ENCODE measurements at places on chromosomes 7 and 10.

DNA sequence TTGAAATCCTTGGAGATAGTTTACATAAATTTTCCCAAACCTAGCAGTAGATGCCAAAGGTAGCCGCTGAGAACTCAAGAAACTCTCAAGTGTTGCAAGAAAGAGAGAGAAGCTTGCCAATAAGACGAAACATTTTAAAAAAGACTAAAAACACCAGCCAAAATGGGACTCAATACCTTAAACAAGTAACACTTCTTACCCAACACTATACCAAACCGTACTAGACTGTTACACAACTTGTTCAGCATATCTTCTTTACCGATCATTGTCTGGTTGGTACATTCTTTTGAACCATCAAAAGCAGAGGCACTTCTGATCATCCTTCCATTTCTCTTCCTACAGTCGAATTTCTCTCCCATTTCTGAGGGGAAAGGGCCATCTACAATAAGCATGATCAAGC lies 4.8 kb upstream of the PTPN12 start:
- DNase-seq: no peak

DNA sequence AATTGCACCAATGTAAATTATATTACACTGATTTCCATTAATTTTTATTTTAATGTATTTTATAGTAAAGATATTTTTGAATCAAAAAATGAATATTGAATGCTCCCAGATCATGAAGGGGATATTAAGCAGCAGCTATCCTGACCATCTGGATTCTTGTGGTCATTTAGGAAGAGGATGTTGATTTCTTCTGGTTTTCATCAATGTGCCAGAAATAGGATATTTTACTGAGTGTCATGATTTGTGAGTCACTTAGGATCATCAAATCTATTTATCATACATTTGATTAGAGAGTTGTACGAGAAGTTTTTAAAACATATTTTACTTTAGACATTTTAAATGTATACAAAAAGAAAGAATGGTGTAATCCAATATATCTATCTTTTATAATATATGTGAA lies 366.3 kb upstream of the CHRM2 start:
- no peak for DNase-seq

GRCh38 chr7:66047426-66047825 lies 28.2 kb upstream of the ASL start:
- no peak for DNase-seq

- DNase-seq: no peak
Measured at GRCh38 chr10:83078645-83079044, 1060.7 kb upstream of the GHITM start.

GRCh38 chr10:5274795-5275194 lies 78.2 kb downstream of the AKR1C4 start:
- DNase-seq: no peak

DNA sequence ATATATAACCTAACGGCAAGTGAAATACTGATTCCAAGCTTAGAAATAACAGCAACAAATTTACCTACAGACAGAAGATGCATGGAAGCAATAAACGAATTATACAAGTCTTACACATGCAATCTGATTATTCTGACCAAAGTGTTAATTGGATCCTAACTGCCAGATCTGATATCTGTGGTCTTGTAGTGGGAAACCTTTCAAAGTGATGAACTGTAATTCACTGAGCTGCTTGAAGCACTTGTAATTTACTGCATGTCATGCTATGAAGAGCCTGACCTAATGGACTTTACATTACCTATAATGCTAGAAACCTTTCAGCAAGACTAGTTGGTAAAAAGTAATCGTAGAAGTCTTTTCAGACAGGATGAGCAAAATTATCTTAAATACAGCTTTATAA lies 205.6 kb downstream of the FOXP2 start:
- DNase-seq: no peak

DNA sequence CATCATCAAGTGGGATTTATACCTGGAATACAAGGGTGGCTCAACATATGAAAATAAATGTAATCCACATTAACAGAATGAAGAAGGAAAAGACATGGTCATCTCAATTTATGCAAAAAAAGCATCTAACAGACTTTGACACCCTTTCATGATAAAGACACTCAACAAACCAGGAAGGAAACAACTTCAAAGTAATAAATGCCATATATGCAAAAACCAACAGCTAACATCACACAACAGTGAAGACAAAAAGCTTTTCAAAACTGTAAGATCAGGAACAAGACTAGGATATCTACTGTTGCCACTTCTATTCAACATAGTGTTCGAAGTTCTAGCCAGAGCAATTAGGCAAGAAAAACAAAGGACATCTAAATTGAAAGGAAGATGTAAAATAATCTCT lies 22.9 kb downstream of the TNPO3 start:
- no peak for DNase-seq

DNA sequence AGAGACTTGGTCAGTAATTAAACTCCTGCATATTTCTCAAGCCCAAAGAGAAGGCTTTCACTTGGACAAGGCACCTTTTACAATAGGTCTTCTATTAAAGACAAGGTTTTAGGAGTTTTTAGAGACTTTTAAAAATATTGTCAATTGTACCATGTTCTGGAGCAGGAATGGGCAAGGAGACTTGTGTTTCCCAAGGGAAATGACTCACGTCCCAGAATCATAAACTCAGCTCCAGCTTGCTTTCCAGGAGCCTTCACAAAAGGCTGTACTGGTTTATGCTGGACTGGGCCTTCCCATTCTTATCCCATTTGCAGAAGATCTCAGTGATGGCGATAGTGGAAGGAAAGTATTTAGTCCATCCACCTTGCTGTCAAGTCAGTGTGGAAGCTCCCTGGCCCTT lies 7.8 kb upstream of the GLI3 start:
- no peak for DNase-seq

DNA sequence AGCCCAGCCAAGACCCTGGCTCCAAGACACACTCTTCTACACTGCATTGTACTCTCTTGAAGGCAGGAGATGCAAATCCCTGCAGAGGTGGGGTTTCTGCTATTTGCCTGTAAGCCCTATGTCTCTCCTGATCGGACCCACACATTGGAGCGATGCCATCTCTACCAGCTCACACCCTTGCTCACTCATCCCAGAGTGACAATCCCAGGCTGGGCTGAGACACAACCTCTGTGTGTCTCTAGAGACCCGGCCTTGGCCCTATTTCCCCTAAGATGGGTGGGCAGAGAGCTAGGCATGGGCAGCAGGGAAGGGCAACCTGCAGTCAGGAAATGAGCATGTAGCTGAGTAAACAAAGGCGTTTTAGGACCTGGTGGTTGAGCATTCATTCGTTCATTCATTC lies 25.6 kb downstream of the CCDC3 start:
- DNase-seq: no peak

DNA sequence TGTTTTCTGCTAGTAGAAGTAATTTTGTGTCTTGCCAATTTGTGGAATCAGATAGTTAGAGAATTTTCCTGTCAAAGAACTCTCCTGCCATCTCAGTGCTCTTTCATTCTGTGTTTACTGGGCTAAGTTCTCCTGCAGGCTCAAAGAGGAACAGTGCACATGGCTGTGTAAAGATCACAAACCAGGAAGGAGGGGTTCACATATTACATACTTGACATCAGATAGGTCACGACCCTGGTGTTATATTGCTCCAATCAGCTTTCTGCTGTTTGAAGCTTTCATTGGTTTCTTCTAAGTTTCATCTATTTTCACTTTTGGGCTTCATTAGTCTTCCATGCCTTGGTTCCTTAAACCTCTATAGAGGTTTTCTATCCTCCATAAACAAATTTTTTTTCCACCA lies 13.5 kb upstream of the ELMO1 start:
- no peak for DNase-seq

DNA sequence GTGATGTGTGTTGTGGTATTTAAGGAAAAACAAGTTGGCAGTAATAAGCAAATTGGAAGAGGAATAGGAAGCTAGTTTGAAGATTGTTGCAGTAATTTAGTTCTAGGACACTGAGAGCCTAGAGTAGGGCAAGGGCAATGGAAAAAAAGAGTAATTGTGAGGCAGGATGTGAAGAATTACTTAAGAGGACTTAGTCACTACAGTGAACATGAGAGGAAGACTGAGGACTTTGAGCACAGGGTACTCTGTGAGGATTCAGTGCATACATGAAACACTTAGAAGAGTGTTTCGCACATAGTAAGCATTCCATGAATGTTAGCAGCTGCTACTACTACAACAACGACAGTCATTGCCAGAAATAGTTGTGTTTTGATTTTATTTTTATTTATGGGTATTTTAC lies 30.9 kb upstream of the DKK1 start:
- DNase-seq: no peak

DNA sequence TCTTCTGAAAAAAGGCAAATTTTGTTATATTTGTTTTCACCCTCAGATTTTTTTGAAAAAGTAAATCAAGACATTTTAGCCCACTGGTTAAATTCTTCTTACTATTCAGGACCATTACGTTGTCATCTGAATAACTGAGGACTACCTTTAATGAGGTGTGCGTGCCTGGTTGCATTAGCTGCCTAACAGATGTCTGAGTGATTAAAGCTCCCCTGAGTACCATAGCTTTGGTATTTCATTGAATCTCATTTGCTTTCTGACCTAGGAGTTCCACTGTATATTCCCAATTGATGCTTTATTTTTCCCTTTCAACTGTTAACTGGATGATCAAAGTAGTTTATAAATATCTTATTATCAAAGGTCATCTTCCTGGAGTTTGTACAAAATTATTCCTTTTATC lies 410.0 kb upstream of the SEMA3D start:
- no peak for DNase-seq

GRCh38 chr7:40922316-40922670 lies 780.6 kb downstream of the INHBA start:
- no peak for DNase-seq

- peak; percentile 44 for DNase-seq
Measured at GRCh38 chr7:85023066-85023712, 163.7 kb downstream of the SEMA3D start.

- no peak for DNase-seq
Measured at GRCh38 chr10:127690176-127690835, 46.7 kb upstream of the FOXI2 start.

- no peak for DNase-seq
Measured at GRCh38 chr7:24378871-24379616, 95.1 kb downstream of the NPY start.

DNA sequence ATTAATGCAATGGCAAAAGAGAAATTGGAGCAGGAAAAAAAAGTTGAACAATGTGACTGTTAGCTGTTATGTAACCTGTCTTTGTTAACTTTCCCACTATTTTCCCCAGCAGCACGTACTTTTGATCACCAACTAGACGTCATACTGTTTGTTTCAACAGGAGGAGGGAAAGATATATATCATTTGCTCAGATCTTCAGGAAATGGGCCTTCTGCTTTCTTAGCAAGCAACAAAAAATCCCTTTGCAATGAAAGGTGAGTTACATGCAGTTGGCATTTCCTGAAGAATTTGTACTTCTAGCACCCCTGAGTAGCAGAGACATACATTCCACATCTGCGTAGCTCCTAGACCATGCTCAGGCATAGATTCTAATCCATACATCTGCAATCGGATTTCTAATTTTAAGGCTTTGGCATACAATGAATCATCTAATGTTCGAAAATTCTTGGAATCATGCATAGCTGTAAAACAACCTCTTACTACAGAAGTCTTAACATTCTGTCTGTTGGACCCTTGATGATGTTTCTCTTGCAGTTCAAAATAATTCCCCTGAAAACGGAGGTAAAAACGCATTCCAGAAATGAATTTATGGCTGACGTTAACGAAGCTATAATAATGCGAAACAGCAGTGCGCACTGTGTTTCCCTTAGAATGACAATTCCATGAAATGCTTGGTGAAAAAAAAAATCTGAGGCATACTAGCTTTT lies 286.9 kb upstream of the MGMT start:
- no peak for DNase-seq

- DNase-seq: no peak
Measured at GRCh38 chr7:30985756-30986155, 22.0 kb downstream of the GHRHR start.

- DNase-seq: no peak
Measured at GRCh38 chr10:43027331-43027955, 49.4 kb upstream of the RET start.

GRCh38 chr10:72316748-72317435 lies 37.8 kb downstream of the DNAJB12 start:
- DNase-seq: no peak

DNA sequence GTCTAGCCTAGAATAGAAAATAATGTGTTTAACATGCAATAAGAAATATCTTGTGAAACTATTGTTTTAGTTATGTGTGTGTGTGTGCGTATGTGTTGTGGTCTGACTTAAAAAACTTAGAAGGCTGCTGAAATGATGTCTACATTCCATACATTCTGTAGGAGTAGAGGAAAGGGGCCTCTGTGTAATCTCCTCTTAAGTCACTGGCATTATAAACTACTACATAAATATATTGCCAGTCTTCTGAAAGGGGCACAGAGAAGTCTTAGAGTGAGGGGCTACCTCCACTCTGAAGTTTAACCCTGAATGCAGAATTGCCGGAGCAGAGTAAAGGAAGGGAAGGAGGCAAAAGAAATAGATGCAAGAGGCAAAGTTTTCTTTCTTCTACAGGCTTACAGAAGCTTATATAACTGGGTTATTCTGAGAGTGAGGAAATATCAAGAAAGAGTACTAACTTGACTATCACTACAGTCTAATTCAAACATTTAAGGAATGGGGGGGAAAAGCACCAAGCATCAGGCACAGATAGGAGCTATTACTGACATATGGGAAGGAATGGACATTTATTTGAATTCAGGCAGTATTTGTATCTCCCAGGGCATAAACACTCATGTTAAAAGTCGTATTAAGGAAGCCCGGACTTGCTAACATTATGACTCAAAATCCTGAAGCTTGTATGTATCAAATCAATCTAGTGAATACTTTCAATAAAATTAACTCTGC lies 75.7 kb downstream of the DNAJC1 start:
- DNase-seq: no peak

GRCh38 chr7:95481271-95482165 lies 4.2 kb upstream of the ASB4 start:
- DNase-seq: no peak

- no peak for DNase-seq
Measured at GRCh38 chr10:60148266-60148840, 241.3 kb downstream of the ANK3 start.

- DNase-seq: no peak
Measured at GRCh38 chr7:135197906-135198655, 13.2 kb downstream of the WDR91 start.

GRCh38 chr10:36531621-36532020 lies 593.8 kb upstream of the ANKRD30A start:
- no peak for DNase-seq

- DNase-seq: peak; percentile 99
Measured at GRCh38 chr7:23474094-23474828, 4.0 kb upstream of the IGF2BP3 start.

DNA sequence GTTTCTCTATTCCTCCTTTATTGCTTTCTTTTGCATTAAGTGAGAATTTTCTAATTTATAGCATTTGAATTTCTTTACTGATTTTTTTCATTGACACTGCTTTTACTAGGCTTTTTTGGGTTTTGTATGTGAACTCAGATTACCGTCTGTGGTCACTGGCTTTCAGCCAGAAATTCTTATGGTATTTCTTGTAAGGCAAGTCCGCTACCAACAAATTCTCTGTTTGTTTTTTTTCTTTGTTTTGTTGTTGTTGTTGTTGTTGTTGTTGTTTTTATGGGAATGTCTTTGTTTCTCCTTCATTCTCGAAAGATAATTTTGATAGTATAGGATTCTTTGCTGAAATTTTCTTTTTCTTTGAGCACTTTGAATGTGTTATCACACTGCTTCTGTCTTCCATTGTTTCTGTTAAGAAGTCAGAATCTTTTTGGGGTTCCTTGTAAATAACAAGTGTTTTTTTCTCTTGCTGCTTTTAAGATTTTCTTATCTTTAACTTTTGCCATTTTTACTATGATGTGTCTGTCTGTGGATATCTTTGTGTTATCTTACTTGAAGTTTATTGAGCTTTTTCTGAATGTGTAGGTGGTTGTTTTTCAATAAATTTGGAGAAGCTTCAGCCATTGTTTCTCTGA lies 7.2 kb downstream of the NET1 start:
- no peak for DNase-seq
